ENCODE measurements at places on chromosomes 5 and 9.

DNA sequence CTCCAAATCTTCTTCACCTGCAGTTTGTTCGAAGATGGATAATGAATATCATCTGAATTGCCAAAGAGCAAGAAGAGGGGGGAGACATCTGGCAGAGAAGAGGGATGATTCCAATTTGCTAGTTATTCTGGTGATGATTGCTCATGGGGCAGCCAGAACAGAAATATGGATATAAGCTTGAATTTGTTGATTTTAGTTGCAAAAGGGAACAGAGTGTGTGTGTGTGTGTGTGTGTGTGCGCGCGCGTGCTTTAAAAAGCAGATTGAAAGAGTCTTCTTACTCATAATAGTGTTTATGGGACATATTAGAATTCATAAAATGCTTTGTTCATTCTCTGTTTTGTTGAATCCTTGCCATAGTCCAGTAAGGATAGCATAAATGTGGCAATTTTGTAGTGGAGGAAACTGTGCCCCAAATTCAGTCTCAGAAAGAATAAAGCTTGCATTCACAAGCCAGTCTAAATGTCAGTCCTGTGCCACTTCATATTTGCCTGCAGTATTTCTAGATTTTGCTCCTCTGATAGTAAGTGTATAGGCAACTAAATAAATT, 436.3 kb upstream of the KLF4 start:
- DNase-seq = no peak

GRCh38 chr5:178363501-178364325, 131.1 kb upstream of the PHYKPL start:
- no peak for DNase-seq

DNA sequence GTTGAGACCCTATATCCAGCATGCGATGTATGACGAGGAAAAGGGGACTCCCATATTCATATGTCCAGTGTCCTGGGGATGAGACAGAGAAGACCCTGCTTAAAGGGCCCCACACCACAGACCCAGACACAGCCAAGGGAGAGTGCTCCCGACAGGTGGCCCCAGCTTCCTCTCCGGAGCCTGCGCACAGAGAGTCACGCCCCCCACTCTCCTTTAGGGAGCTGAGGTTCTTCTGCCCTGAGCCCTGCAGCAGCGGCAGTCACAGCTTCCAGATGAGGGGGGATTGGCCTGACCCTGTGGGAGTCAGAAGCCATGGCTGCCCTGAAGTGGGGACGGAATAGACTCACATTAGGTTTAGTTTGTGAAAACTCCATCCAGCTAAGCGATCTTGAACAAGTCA, 17.1 kb downstream of the BTNL3 start:
- no peak for DNase-seq

DNA sequence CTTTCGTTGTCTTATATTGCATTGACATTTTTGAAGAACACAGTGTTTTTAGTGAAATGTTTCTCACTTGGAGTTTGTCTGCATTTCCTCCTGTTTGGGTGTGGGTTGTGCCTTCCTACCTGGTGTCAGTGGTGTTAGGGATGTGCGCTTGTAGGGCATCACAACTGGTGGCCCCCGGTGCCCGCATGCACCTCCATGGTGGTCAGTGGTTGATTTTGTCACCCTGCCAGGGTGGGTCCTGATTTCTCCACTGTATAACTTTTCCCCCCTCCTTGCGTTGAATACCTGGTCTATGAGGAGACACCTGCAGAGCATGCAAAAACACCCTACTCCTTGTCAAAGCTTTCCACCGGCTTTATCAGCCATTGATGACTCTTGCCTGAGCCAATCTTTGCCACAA, 132.9 kb downstream of the BARX1 start:
- no peak for DNase-seq

DNA sequence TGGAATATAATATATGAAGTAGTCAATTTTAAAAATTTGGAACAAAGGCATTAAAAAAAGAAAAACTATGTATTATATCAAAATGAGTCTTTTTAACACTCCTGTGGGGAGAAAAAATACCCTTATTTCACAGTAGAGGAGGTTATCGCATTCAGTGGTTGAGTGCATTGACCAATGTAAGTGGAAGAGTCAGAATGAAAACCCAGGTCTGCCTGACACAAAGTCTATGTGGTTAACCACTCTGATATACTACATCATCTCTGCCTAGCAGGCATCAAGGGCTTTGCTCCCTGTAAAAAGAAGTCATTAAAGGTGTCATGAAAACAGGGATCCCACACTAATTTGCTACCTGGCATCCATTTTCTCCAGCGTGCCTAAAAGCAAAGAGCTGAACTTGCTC, 417.2 kb upstream of the C9orf72 start:
- DNase-seq = no peak

- no peak for DNase-seq
These were observed 67.9 kb downstream of the NFIB start for GRCh38 chr9:14245901-14246525.

- DNase-seq = no peak
These were observed 13.3 kb downstream of the CDC26 start for GRCh38 chr9:113261917-113262671.

DNA sequence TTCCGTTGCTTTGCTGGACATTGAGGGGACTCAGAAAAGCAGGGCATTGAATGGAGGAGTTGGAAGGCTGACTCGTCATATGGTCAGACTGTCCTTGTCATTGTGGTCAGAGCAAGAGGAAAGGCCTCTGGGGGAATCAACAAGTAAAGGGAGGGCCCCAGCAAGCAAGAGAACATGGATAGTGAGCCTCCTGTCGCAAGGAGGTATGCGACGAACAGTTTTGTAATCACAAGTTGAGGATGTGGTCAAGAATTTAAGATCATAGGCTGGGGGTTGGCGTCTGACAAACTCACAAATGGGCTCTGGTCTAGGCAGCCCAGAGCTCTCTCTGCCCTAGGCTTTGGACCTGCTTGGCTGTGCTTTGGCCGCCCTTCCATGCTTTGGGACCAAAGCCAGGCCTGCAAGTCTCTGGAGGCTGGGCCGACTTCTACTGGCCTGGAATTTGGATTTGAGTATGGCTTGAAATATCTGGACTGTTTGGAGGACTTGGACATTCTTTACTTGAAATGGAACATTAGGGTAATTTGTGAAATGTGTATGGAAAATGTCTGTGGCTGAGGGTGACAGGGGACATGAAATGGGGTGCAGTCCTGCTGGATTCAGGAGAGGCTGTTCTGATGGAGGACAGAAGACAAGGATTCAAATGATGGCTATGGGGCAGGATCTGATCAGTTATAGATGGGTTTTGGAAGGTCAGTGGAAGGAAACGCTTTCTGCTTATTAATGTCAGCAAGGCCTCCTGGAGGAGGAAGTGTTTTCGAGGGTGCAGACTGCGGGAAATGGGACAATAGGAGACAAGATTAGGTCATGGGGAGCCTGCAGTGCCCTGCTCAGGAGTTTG, 19.2 kb upstream of the NDST1 start:
- no peak for DNase-seq

GRCh38 chr5:88675168-88675707, 207.7 kb downstream of the MEF2C start:
- DNase-seq = no peak

Data from T-helper 2 cell treated with Interferon-gamma antibody and Interleukin-4, amounts not matched to agents 5 μg/mL and 100 μg/mL, for 36 hours (primary cell).